ENCODE measurements at places on chromosomes 3 and 15.

GRCh38 chr15:68204776-68205557 lies at the start of gene CALML4:
Gene CALML4 (minus strand): TSS chr15:68205332. CDS start chr15:68205247, 85 bp downstream.
- no peak for DNase-seq

DNA sequence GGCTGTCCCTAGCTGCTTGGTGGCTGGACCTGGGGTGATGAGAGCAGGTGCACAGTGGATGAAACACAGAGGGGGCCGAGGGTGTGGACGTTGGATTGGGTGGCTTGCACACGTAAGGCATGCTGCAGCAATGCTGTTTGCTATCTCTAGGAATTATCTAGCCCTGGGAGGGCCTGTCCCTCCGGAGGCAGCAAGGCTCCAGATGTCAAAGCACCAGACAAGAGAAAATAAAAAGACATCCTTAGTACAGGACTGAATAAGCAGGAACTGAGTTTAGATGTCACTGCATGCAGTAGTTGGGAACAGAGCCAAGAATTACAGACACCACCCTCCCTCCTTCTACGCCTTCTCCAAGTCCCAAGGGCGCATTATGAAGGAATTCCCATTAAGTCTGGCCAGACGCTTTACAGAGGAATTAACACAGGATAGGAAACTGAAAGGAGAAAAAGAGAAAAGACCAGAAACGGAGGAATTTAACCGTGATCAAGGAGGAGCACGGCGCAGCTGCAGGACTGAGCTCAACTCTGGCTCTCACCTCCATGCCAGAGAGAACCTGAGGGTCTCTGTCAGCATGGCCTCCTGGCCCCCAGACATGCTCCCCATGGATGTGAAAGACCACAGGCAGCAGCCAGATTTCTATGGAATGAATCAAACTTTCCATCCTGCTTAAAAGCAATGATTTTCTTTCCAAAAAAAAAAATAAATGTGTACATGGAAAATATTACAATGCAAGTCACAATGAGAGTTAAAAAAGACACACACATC lies 13.8 kb downstream of the ATP10A start:
- DNase-seq, result peak; percentile 26

- DNase-seq, result no peak
Measured at GRCh38 chr3:179067839-179068238, 3.8 kb downstream of the ZMAT3 start.

- no peak for DNase-seq
Measured at GRCh38 chr3:12409684-12410596, 74.3 kb upstream of the TSEN2 start.

Measured in CD4-positive, alpha-beta T cell treated with Interleukin-6 for 4 hours (primary cell).